ENCODE measurements at places on chromosomes 5 and 9. TPM values are rescaled to one million over a fixed set of nuclear protein-coding genes. Genes with fewer than 3 reads are reported as not detected.

DNA sequence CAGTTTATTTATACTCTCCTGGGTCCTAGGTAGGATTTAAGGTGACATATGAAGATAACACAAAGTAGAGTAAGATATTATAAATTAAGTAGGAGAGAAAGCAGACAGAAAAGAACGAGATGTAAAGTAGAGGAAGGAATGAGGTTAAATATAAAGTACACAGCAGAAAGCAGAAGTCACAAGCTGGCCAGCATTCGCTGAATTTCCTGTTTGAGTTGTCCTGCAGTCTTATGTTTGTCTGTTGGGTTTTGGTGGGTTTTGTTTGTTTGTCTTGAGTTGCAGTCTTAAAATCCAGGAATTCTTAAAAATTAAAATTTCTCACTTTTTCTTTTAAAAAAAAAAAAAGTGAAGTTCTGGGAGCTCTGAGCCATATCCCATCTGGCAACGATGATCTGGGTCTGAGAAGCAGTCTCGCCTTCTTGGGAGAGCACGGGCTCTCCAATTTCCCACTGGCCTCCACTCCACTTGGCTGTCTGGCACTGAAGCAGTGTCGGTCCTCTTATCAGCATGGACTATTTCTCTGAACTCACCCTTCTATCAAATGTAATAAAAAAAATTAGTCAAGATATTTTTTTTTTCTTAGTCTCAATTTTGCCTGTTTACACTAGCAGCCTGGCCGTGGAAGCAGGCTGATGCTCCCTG lies 2.0 kb downstream of the S100Z start:
- DNase-seq, result no peak

DNA sequence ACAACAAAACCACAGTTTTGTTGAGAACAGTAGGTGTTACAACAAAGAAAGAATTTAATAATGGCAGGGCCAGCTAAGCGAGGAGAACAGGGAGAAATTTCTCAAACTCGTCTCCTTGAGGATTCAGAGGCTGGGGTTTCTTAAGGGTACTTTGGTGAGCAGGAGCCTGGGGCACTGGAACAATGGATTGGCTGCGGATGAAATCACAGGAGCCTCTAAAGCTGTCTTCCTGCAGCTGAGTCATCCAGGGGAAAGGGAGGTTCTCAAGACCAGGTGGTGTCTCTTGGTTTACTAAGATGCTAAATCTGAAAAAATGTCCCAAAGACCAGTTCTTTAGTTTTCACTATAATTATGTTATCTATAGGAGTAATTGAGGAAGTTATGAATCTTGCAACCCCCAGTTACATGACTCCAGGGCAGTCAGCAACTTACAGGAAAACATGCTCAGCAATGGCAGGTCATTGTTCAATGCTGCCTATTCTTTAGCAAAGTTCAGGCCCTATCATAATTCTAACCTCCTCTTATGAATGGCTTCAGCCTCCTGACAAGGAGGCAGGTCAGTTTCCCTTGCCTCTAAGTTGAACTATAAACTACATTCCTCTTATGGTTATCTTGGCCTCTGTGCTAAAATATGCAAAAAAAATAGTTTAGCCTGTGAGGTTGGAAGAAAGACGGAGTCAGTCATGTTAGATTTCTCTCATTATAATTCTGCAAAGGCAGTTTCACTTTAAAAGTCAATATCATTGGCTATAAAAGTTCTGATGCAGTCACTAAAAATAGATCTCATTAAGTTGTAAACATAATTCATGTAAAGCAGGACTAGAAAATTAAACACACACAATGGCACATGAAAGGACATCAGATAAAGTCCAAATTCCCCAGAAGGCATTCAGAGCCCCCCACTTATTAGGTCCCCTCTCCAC lies 63.3 kb upstream of the CKS2 start:
- DNase-seq, result peak; percentile 39

DNA sequence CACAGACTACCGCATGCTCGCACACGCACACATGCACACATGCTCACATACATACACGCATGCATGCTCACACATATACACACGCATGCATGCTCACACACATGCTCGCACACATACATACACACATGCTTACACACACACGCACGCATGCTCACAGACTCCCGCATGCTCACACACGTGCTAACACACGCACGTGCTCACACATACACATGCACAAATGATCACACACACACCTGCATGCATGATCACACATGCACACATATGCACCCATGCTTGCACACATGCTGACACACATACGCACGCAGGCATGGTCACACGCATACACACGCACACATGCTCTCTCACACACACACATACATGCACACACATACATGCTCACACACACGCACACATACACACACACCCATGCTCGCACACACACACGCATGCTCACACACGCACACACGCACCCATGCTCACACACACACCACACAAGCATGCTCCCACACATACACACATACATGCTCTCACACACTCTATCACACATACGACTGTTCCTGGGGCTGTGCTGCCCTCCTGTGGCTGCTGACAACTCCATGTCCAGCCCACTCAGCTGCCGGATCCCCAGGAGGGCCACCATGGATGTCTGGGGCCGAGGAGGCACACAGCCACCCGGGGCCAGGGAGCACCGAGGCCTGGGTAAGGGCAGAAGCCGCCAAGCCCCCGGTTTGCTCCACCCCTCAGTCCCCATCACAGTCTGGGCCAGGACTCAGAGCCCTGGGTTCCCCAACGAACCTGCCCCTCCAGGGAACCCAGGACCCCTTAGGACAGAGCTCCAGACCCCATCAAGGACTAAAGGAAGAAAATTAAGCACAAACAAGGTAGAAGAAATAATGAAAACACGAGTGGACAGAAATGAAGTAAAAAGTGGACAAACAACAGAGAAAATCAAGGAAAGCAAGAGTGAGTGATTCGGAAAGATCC lies 31.4 kb upstream of the EGFL7 start:
- peak; percentile 93 for DNase-seq

DNA sequence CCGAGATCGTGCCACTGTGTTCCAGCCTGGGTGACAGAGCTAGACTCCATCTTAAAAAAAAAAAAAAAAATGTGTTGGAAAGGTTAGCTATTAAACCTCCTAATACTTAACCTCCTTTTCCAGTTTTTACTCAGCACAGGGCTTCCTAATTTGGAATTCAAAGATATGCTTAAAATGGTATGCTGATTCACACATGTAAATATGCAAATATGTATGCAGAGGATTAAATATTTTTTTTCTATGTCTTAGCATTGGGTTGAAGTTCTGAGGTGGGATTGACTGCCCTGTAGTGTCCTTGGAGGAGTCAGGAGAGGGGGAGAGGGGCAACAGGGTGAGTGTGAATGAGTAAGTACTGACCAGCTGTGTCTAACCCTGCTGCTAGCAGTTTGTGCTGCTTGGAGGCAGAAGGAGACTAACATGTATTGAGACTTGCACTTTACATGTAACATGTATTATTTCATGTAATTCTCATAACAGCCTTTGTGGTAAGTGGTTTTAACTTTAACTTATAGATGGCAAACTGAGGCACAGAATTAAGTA lies 63.2 kb downstream of the SLC44A1 start:
- no peak for DNase-seq

DNA sequence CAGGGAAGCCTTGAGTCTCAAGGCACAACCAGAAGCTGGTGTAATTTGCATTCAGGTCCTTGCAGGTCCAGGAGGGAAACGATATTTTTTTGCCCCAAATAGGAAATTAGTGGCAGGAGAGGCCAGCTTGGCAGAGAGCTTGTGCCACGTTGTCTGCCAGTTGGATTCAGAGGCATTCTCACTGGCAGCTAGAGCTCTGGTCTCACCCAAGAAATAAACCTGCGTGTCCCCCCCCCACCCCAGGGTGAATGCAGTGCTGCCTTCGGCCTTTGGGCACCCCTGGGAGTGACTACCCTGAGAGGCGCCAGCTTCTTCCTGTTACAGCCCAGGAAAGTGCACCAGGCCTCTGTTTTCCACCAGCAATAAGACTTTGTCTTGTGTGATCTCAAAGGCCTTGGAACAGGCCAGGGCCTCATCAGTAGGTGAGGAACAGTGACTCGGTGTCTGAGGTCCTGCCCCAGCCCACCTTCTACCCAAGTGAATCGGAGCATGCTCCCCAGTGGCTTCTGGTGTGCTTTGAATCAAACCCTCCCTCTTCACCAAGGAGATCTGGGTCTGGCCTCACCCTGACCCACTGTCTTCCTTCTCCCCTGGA lies 68.4 kb downstream of the HSPA4 start:
- DNase-seq, result no peak

DNA sequence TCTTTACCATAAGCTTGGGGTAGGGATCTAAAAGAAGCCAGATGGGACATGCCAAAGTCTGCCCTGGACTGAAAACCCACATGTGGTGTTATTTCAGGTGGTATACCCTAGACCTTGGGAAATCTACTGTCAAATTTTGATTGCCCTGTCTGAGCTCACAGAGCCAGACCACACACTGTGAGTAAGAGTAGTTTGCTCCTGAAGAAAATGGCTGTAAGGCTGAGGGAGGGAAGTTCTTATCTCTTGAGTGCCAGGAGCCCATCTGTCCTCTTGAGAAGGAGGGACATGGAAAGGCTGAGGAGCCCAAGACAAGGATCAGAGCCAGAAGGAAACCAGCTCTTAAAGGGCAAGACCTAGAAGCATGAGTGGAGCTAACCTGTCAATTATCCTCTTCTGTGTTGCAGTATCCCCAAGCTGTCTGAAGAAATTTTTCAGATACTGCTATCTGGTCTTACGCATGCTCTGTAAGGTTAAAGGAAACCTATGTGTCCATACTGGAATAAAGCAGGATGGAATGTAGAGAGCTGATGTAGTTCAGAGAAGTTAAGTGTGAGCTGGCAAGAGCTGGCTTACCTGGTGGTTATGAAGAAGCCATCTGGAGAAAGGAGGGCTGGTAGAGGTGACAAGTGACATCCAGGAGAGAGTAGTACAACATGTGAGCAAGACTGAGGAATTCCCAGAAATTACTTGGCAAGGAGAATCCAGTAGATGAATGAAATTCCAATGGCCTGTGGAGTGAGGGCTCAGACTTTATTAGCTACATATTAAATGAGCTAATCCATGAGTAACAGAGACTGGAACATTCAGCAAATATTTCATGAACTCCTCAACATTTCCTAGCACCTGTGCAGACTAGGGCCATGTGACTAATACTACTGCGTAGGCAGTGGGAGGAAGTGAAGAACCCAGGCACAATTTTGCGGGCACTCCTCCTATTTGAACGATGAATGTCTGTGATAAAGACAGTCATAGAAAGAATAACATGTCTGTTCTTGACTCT lies 389.1 kb upstream of the KIF2A start:
- DNase-seq, result no peak

- DNase-seq, result no peak
Measured at GRCh38 chr9:84277646-84278045, 62.9 kb downstream of the SLC28A3 start.

- DNase-seq, result no peak
Measured at GRCh38 chr9:37325778-37326177, 96.7 kb upstream of the GRHPR start.

GRCh38 chr9:37650873-37651768 lies at the start of gene FRMPD1:
FRMPD1 (plus strand) TSS chr9:37650954; CDS start chr9:37692642, 41,688 bp downstream.
- peak; percentile 56 for DNase-seq

DNA sequence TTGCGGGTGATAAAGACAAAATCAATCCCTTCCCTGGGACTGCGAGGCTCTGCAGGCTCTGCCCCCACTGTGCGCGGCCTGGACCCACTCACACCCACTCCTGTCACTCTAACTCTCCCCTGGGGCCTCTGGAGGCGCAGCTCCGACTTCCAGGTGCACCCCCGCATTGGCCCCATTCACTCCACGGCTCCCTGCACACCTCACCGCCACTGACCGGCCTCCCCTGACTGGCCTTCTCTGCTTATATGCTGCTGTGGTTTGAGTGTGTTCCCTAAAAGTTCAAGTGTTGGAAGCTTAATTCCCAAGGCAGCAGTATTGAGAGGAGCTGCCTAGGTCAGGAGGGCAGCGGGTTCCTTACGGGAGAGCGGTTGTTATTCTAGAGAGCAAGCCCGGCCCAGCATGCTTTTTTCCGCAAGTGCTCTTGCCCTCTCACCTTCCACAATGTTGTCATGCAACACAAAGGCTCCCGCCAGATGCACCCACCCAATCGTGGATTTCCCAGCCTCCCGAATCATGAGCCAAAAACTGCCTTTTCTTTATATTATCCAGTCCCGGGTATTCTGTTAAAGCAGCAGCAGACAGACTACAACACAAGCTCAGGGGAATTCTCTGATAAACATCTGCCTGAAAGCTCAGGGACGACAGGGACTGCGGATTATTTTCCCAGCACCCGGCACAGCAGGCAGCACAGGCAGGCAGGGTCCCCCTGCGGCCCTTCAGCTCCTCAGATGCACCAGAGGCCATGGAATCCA lies 73.5 kb upstream of the LRRTM2 start:
- DNase-seq, result no peak

GRCh38 chr5:128904805-128905567 lies 60.3 kb upstream of the SLC27A6 start:
- DNase-seq, result no peak

DNA sequence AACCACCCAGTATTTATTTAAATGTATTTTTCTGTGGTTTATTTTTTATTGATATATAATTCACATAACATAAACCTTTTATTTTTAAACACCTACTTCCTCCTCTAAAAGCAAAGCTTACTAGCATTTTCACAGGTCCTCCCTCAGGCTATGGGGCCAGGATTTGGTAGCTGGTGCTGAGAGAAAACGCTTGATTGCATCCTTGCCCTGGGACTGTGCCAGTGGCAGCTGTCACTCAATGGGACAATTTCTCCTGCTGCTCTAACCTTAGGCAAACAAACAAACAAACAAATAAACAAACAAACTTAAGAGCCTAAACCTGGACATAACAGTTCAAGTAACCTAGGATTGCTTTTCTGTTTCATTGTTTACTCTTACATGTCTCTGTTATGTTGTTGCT lies 102.7 kb downstream of the FOCAD start:
- DNase-seq, result no peak

DNA sequence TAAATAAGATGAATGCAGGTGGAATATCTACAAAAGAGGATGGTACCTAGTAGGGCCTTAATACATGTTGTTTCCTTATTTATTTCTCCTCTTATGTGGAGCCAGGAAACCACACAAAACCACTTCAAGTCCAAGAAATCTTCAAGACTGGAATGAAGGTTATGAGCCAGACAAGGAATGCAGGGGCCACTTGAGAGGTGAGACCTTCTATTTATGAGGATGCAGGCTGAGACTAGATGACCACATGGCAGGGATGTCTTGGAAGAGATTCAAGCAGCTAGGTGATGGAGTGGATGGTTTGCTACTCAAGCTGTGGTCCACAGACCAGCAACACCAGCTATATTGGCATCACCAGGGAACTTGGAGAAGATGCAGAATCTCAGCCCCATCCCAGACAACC lies 92.2 kb downstream of the TNC start:
- no peak for DNase-seq

DNA sequence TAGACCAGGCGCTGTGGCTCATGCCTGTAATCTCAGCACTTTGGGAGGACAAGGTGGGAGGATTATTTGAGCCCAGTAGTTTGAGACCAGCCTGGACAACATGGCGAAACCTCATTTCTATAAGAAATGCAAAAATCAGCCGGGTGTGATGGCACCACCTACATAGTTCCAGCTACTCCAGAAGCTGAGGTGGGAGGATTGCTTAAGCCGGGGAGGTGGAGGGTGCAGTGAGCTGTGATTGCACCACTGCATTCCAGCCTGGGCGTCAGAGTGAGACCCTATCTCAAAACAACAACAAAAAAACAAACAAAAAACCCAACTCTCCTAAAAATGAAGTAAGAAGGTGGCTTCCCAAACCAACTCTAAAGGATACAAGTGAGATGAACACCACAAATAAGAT lies 23.0 kb downstream of the IARS1 start:
- DNase-seq, result no peak

- DNase-seq, result peak; percentile 22
Measured at GRCh38 chr9:109320331-109320741, 523 bp downstream of the EPB41L4B start.

- no peak for DNase-seq
Measured at GRCh38 chr5:39175273-39175955, 43.9 kb downstream of the FYB1 start.

The RHOBTB3 gene
- 30.3 TPM for total RNA-seq

The PCDHGA3 gene
- total RNA-seq, result 1.2 TPM

The EXD3 gene
- total RNA-seq, result 43.1 TPM

Data from dermis blood vessel endothelial cell (primary cell).